Natural killer cell (primary cell): ENCODE measurements at places on chromosomes 2 and 18. TPM values are rescaled to one million over a fixed set of nuclear protein-coding genes. Genes with fewer than 3 reads are reported as not detected.

GRCh38 chr18:12315911-12316310, 7.9 kb downstream of the TUBB6 start:
- no peak for DNase-seq

GRCh38 chr2:212276813-212277212, 261.8 kb downstream of the ERBB4 start:
- no peak for DNase-seq

DNA sequence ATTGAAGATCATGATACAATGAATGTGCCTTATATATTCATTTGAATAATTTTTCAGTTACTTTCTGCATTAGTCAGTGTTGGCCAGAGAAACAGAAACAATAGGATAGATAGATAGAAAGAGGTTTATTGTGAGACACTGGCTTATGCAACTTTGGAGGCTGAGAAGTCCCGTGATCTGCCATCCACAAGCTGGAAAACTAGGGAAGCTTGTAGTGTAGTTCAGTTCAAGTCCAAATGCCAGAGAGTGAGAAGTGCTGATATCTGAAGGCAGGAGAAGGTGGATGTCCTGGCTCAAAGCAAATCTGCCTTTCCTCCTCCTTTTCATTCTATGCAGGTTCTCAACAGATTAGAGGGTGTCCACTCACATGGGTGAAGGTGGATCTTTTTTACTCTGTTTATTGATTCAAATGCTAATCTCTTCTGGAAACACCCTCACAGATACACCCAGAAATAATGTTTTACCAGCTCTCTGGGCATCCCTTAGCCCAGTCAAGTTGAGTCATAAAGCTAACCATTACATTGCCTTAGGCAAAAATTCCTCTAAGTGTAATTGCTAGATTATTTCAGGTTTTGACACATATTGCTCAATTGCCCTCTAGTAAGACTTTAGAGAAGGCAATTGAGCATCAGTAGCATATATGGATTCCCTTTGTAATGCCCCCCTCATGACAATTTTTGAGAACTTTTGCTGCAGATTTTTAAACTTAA, 341.4 kb downstream of the LPIN1 start:
- DNase-seq, result no peak

DNA sequence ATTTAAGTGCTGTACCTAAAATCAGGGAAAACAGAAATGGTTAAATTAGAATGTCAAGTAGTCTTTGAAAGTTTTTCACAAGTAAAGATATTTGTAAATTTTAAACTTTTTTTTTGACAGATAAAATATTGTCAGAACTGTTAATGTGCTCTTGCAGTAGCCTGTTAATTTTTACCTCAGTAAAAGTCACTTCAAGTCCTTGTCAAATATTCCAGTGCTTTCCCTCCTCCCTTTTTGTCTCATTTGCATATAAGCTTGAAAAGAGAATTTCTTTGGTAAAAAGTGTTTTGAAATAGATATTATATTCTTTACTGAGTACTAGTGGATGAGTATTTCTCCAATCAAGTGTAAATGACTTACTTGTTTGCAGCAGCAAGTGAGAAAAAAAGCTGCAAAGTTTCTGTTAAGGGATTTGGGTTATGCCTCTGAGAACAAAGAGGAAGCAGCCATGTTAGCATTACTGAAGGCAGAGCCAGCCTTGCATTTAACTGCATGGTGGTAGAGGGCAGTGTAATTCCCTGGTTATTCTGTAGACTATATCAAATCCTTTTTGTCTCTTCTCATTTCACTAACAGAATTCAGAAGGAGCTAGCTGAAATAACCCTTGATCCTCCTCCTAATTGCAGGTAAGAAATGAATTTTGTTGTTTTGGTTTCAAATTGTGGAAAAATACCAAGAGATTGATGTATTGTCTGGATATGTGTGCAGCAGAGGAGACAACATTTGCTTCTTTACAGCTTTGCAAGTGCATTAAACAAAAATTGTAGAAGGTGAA, 3.2 kb downstream of the UBE2E3 start:
- peak; percentile 70 for DNase-seq

GRCh38 chr2:24203787-24204150, 28.9 kb downstream of the FAM228A start:
- DNase-seq, result no peak

- no peak for DNase-seq
Observed at GRCh38 chr18:79118797-79119196, 49.6 kb downstream of the ATP9B start.

- no peak for DNase-seq
Observed at GRCh38 chr2:45888167-45888566, 236.7 kb downstream of the PRKCE start.

Gene C2orf66
- not detected for total RNA-seq

DNA sequence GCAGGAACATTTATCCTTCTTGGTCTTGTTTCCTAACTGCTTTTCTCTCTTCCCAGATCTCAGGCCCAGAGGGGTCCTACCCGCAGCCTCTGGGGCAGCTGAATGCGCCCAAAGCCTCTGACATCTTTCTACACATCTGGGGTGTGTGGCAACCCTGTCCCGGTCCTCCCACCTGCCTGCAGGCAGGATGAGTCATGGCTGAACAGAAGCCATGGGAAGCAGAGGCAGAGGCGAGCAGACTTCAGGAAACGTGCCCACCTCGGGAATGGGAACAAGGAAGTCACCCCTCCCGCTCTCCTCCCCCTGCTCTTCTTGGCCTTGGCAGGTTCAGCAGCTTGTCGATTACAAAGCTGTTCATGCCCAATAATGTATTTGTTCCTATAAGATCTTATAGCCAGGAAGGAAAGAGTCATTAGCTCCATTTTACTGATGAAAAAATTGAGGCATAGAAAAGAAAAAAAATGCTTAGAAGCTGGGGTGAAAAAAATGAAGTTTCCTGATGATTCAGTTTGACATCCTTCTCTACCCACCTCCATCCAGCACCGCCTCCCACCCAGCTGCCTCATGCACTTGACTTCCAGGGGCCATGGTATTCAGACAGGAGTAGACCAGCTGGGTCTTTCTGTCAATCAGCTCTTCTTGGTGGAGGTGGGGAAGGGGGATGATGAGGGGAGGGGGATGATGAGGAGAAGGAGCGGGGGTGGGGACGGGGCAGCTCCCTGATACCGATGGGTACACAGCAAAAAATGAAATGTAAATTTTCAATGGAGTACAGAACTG, 10.4 kb upstream of the KCNF1 start:
- DNase-seq, result no peak

- DNase-seq, result no peak
Observed at GRCh38 chr18:65906621-65907034, 155.8 kb downstream of the CDH7 start.

DNA sequence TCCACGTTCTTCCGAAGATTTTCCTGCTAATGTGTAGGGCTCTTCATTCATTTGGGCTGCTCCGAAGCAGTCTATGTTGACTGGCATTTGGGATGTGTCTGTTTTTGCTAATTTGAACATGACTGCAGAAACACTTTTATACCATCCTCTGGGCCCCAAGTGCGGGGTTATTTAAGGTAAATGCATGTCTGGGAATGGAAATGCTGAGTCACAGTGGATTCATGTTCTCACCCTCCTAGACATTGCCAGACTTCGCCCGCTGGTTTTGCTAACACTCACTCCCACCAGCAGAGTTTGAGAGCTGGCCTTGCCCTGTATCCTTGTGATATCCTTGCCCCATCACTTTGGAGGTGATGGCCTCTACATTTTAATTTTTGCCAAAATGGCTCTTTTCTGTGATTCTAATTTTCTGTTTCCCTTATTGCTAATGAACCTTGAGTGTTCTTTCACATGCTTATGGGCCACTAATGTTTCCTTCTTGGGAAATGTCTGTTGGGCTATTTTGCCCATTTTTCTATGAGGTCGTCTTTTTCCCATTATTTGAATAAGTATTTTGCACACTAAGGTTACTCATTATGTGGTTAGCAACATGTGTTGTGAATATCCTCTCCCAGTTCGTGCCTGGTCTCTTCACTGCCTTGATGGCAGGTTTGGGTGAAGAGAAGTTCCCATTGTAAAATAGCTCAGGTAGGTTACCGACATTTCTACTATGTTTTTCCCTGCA, 204.1 kb downstream of the GLI2 start:
- DNase-seq, result no peak

DNA sequence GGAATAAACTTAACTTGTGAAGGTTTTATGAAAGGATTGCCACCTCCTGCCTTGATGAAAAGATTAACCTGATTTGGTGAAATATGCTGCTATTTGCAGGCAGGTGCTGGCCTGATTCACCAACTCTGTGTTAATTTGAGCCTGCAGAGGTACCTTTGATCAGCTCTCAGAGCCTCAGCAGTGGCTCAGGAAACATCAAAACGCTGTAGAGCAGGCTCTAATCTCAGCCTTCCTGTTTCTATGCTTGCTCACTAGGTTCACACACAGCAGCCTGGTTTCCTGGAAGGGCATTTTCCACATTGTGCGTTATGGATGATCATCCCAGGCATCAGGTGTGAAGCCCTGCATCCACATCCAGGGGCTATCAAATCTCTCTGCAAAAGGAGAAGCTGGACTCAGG, 16.9 kb downstream of the TGIF1 start:
- DNase-seq, result peak; percentile 55

- DNase-seq, result no peak
Observed at GRCh38 chr18:6313415-6313814, 101.3 kb downstream of the L3MBTL4 start.

- no peak for DNase-seq
Observed at GRCh38 chr2:30790879-30791278, 16.4 kb downstream of the CAPN13 start.

DNA sequence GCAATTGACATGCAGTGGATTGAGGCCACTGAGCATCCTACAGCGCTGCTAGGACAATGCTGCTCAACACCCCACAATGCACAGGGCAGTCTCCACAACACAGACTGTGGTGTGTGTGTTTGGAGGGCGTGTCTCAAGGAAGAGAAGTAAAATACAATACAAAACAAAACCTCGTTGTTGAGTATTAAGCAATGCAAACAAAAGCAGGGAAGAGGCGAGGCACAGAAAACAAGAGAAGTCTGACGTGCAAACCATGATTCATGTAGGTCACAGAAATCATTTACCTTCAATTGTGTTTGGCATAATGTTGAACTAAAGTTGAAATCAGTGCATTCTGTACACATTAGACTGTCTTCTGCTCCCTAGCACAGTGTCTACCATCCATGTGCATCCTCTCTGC, 260.9 kb downstream of the PHLPP1 start:
- DNase-seq, result no peak

Gene CD207
- not detected for total RNA-seq

GRCh38 chr18:58205443-58206160, 161.6 kb downstream of the NEDD4L start:
- no peak for DNase-seq

Gene MRPL53
- 49.7 TPM for total RNA-seq

DNA sequence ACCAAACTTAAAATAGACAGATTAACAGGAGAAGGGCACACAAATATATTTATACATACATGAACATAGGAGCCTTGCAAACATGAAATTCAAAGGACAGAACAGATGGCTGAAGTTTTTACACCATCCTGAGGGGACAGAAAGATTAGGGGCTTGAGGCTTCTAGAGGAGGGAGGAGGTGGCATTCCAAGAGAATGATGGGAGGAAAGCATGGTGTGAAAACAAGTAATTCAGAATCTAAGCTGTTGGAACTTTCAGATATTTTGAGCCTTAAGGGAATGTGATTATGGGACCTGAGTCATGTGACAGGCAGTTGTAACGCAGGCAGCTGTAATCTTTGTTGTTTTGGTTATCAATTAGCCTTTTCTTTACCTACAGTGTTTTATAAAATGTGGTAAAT, 225.2 kb upstream of the SPOPL start:
- no peak for DNase-seq

- no peak for DNase-seq
Observed at GRCh38 chr18:78994977-78995582, 15.5 kb downstream of the SALL3 start.

Gene ANKRD62
- not detected for total RNA-seq

Gene SS18
- total RNA-seq, result 77.7 TPM

- no peak for DNase-seq
Observed at GRCh38 chr2:38099099-38100028, 23.4 kb upstream of the CYP1B1 start.

Gene PRKAG3
- not detected for total RNA-seq

GRCh38 chr2:181459621-181460021, 2.4 kb downstream of the ITGA4 start:
- no peak for DNase-seq

GRCh38 chr2:233094614-233095013, 34.5 kb downstream of the INPP5D start:
- no peak for DNase-seq

Gene IL36G
- total RNA-seq, result not detected

GRCh38 chr2:109563288-109563687, 50.5 kb downstream of the SEPTIN10 start:
- DNase-seq, result no peak

- no peak for DNase-seq
Observed at GRCh38 chr2:109138449-109138848, 9.4 kb downstream of the SH3RF3 start.

DNA sequence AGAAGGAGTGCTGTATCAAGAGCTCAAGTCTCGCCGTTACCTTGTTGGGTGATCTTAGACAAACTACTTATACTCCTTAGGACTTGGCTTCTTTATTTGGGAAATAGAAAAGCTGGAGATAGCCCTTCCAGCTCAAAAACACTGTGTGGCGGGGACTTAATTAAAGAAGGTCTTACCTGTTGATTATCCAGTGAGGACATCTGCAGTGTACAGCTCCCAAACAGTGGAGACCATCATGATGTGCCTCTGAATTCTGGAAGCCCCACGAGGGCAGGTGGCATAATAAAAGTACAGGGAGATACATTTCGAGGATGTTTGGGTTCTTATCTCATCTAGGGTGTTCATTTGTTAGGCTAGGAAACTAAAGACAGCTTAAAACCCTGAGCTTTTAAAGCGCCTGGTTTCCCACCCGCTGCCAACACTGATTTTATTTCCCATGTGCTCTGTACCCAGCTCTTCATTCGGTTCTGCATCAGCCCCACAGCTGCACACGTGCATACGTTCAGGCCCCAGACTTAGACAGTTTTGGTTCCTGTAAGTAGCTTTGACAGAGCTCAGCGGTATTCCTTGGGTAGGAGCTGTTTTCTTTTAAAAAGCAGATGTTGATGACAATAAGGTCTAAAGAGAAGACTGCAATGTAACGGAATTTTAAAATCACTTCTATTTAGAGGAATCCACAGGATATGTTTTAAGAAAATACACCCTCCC, 80.5 kb upstream of the SIX2 start:
- DNase-seq, result no peak

Gene EN1
- not detected for total RNA-seq

GRCh38 chr2:42933824-42934254, 141.5 kb upstream of the HAAO start:
- no peak for DNase-seq

DNA sequence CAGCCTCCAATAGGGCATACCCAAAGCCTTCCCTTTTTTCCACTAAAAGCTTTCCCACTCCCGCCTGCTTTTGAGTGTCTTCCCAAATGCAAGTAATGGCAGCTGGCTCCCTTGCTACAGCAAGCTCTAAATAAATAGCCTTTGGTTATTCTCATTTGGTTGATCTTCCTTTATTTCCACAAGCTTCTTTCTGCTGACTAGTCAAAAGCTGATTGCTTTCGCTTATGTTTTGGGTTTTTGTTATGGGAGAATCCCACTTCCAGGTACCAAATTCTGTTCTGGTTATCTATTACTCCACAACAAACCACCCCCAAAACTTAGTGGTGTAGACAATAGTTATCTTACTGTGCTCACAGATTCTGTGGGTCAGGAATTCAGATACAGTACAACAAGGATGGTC, 22.3 kb downstream of the SP5 start:
- no peak for DNase-seq

Gene CYP27C1
- total RNA-seq, result not detected

GRCh38 chr2:188971432-188971861, 2.7 kb upstream of the COL3A1 start:
- DNase-seq, result no peak
